ENCODE measurements at places on chromosomes 5 and 9.

DNA sequence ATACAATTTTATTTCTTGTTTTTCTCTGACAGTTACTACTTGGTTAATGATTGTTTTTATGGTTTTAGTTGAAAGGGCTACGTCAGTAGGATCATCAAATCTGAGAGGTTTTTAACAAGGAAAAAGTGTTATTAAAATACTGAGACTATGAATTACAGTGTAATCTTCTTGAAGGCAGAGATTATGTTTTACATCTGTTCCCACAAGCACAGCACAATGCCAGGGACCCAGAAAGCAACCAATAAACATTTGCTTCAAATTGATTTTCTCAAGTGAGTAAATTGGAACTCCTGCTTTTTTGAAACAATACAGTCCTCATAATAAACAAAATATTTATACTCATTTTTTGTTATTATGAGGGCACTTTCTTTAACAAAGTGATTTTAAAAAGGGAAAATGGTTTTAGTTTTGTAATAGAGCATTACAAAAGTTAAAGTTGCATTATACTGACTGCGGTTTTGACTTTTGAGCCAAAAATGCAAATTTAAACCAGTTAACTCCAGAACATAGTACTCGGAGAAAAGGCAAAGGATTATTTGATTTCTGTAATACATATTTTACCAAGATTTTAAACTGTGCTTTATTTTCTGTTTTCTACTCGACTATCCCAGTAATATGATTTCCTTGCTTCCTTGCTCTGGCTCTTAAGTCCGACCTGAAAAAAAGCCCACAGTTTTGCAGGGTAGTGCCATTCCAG, 176.9 kb downstream of the GDNF start:
- DNase-seq, result no peak

DNA sequence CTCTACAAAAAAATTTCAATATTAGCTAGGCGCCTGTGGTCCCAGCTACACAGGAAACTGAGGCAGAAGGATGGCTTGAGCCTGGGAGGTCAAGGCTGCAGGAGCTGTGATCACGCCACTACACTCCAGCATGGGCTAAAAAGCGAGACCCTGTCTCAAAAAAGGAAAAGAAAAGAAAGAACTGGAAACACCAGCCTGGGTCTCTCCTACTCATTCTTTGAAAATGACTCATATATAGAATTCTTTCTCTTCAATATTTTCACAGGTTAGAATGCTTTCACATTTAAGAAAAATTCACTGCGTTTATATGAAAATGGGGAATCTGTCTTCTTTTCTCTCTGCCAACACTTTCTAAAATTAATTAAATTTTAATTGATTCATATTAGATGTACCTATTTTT, 115.6 kb downstream of the TRPM6 start:
- no peak for DNase-seq

DNA sequence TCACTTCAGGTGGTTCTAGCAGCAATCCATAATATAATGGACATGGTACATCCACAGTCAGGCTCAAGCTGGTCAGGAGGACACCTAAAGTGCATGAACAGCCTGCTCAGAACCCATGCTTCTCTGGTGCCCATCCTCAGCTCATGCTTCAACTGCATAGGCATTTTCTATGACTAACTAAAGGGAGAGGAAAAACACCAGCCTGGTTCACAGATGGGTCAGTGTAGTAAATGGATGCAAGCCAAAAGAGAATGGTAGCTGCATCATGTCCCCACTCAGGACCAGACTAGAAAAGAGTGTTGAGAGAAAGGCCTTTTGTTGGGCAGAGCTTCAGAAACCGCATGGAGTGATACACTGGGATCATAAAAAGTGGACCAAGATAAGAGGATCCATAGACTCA, 556.6 kb downstream of the TLE1 start:
- DNase-seq, result no peak

DNA sequence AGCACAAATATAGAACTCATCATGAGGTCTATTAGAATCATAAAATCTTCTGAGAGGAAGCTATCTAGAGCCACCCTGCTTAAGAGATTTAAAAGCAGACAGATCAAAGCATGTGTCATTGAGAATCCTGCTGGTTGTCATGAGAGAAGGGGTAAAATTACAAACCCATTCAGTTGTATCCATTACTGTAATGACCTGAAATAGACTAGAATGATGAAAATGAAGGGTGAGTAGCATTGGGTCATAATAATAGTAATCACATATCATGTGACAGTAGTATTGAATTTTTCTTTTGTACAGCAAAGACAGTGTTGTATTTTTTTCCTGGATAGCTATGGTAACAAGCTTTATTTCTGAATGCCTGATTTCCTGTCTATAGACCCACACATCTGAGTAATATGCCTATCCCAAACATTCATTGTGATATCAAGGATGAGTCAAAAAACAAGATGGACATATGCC, 149.0 kb downstream of the PDE4D start:
- DNase-seq, result no peak

DNA sequence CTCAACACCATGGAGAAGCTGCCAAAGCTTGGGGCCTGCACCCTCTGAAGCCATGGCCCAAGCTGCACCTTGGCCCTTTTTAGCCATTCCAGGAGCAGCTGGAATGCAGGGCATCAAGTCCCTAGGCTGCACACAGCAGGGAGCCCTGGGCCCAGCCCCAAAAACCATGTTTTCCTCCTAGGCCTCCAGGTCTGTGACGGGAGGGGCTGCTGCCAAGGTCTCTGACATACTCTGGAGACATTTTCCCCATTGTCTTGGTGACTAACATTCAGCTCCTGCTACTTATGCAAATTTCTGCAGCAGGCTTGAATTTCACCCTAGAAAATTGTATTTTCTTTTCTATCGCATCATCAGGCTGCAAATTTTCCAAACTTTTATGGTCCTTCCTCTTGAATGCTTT, 64.6 kb downstream of the ELOVL7 start:
- DNase-seq, result no peak

DNA sequence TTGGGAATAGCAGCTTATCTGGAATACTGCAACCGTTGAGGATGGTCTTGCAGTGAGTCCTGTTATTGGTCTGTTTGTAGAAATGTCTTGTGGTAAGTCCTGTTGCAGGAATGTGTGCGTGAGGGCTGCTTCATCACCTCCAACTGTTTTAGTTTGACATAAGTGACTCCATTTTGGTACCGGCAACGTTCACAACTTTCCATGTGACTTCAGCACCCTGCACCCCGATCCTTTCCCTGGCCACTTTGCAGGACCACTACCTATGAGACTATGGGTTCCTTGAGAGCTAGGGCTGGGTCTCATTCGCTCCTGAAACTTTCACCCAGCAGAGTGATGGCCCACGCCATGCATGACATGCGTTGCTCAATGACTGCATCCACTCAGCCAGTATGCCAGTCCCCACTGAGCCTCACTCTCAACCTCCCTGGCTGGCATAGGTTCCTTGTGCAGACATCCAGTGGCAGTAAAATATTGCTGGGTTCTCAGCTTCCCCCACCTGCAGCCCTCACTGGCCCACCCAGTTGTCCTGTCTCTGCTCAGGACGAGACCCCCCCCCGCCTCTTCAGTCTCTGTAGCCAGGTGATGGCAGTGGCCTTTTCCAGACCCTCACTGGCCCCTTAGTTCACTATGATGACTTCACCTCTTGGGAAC, 8.0 kb downstream of the SURF6 start:
- DNase-seq, result no peak

DNA sequence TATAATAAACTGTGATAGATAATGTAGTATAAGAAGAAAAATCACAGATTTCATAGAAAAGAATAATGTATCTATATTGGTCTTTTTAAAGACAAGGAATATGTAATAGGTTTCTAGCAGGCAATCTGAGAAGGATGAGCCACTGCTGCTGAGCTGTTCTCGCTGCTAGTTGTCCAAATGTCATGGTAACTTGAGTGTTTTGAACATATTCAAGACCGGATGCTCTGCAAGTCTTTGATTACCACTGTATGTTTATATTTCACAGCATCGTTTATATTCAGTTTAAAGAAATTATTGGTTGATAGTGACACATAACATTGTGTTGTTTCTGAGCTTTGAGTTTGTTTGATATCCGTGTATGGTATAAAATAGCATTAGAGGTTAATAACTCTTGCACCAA, 9.6 kb downstream of the C5orf47 start:
- DNase-seq, result no peak

- DNase-seq, result no peak
Observed at GRCh38 chr5:122517091-122517490, 205.1 kb downstream of the SNCAIP start.

DNA sequence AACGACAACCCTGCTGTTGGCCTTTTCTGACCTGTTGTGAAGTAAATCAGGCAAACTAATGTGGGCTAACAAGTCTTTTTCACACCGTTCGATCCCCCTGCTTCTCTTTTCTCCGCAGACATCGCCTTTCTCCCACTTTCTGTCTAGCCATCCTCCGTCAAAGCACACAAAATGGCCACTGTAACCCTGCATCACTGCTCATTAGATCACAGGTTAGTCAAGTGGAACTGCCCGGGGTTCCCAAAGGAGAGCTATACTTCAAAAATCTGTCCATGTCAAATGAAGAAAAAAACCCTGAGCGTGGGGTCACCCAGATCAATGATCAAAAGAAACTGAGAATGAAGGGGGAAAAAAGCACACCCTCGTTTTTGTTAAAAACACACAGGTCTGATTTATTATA, 212.1 kb downstream of the ARL15 start:
- DNase-seq, result no peak

GRCh38 chr9:98971168-98971914, 27.6 kb downstream of the COL15A1 start:
- no peak for DNase-seq

DNA sequence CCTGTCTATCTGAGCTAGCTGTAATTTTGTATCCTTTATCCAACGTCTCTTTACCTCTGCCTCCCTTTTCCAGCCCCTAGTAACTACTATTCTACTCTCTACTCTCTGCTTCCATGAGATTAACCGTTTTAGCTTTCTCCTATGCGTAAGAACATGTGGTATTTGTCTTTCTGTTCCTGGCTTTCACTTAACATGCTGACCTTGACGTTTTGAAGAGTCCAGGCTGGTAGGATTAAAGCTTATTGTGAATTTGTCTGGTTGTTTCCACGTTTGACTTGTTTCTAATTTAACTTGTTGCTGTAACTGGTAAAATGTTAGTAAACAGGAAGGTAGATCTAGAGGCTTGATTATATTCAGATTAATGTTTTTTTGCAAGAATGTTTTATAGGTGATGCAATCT, 385.3 kb downstream of the PSAT1 start:
- no peak for DNase-seq

DNA sequence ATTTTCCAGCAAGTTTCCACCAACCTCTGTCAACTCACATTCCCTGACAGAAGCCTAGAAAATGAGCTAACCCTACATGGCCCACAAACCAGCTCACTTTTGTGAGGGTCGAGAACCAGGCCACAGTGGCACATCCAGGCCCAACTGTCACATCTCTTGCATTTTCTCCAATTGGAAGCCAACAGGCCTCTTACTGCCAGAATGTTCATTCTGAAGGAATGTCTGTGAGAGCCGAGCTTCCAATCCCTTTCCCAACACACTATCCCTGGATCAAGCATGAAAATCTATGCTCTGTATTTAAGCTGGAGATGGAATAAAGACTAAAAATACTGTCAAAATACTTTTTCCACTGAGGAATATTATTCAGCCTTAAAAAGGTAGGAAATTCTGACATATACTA, 20.0 kb downstream of the MARCHF3 start:
- DNase-seq, result no peak

DNA sequence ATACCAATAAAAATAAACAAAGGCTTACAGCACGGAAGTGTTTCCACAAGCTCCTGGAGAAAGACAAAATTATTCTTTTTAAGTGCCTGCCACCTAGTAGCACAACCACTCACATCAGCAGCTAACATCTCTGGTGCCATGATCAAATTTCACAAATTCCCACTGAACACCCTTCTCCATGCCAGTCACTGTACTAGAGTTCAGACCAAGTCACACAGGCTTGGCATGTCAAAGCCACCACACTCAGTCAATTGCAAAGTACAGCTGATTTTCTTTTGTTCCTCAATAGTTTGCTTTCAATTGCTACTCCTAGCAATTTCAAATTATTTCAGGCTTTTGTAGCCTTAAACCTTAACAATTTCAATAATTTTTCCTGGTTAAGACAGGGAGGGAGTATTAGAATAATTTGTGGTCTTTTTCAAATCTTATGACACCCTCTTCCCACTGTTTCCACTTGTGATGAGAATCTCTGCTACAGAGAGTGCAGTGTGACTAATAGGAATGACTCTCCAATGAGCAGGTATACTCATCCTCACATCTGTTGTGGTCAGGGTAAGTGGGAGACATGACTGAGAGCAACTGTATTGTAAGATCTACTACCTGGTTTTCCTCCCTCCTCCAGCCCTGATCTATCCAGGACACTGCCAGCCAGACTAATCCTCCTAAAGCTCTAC, 46.2 kb downstream of the RNF145 start:
- DNase-seq, result peak; percentile 18
